ENCODE measurements at places on chromosomes 11 and 22.

- DNase-seq = no peak
These were observed 188.6 kb upstream of the MTMR2 start for GRCh38 chr11:96112192-96113128.

DNA sequence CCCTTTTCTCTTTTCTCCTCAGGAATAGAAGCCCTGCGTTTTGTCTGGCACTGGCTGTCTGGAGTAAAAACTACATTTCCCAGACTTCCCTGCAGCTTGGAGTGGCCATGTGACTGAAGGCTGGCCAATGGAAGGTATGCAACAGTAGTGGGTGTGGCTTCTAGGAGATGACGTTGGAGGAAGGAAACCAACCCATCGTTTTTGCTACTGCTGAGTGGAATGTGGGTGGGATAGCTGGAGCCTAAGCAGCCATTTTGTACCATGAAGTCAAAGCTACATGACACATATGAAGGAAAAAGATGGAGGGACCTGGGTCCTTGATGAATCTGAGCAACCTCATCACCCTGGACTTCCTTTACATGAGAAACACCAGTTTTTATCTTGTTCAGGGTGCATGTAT, 19.6 kb downstream of the FGF3 start:
- no peak for DNase-seq

DNA sequence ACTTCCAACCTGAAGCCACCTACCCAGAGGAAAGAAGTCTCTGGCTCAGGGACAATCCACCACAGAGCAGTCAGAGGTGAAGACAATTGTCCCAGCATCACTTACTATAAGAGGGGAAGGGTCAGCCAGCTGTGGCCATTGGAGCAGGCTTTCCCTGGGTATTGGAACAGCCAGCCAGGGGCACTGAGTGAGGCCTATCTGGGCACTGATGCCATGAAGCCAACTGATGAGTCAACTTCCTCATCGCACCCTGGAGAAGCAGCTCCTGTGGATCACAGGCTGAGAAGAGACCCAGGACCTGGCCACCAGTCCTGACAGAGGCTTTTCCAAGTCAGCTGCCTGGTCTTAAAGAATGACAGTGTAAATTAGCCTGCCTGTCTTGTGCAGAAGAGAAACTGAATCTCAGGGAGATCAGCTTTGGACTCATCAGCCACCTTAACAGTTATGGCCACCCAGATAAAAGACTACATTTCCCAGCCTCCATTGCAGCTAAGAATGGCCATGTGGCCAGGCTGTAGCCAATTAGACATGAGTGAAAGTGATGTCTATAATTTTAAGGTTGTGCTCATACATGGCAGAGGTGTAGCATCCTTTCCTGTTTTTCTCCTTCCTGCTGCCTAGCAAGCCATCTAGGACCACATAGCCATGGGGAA, 19.0 kb downstream of the CHST1 start:
- DNase-seq = no peak

GRCh38 chr22:29683536-29683935, 36.3 kb upstream of the CABP7 start:
- no peak for DNase-seq
